Activated T-helper 9 cell treated with anti-CD3 and anti-CD28 coated beads, Interleukin-2, amount 50 U/mL, for 16 hours (primary cell): ENCODE measurements at places on chromosomes 12 and 14.

- no peak for DNase-seq
These were observed 15.1 kb upstream of the NEK9 start for GRCh38 chr14:75141967-75142366.

DNA sequence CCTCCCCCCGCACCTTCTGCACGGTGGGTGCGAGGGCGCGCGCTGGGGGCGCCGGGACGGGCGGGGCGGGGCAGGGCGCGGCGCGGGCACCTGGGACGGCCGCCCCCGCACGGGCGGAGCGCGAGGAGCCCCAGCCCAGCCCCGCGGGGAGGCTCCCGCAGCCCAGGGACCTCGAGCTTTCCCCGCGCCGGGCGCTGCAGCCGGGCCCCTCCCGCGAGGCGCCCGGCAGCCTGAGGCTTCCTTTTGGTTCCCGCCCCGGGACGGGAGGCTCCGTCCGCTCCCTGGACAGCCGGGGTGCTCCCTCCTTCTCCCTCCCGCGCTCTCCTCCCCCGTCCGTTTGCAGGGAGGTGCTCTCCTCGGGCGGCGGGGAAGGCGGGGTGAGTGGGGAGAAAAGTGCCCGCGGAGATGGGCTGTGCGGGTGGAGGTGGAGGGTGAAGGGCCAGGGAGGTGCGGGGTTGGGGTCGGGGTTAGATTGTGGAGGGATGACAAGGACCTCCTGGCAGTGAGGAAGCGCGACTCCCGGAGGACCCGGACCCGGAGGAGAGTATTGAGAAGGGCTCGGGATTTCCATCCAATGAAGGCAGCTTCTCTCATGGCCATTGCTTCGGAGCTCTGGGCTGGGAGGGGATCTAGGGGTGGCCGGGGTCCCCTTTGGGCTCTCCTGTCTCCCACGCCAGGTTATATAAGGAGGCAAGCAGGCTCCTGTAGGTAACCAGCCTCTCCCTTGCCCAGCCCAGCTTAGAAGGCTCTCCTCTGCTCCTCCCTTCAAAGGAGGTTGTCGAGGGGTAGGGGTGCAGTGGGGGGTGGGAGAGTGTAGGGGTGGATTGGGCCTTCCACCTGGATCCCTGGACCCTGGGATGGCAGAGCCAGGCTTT, 645 bp downstream of the JDP2 start:
- no peak for DNase-seq

DNA sequence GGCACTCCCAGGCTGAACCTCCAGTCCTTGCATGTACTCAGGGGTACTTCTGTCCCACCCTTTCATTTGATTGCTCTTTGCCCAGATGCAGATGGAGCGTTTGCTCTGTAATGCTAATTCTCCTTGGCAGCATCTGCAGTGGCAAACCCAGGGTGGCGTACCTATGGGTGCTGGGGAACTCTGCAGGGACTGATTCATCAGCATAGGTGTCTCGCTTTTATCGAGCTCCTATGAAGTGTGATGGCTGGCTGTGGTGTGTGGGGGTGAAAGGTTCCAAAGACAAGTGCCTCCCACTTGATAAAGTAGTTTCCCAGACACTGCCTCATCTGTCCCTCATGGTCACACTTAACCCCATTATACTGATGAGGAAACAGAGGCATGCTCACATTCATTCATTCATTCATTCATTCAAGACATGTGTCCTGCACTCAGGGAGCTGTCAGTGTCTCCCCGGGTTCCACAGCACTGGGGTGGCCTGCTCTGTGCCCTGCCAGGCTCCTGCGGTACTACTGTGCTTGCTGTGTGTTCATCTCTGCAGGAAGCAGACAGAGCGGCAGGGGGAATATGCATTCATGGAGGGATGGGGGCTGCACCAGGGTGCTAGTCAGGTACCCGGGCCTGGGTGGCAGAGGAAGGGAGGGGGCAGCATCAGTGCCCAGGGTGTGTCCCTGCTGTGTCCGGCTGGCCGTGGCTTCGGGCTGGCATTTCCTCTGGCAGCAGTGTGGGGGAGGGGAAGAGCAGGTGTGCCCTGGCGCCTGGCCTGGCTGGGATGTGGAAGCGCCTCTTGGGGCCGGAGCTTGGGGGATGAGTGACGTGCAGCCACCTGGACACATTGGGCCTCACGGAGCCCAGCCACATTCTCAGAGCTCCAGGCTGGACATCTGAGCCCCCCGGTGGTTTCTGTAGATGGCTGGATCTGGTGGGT, 110.9 kb downstream of the TSPAN9 start:
- no peak for DNase-seq

- DNase-seq = no peak
These were observed 8.4 kb downstream of the NIN start for GRCh38 chr14:50822501-50823042.

- DNase-seq = no peak
These were observed 1.1 kb downstream of the CKB start for GRCh38 chr14:103521438-103521950.

- DNase-seq = no peak
These were observed 60.8 kb upstream of the EVL start for GRCh38 chr14:100004392-100004791.

DNA sequence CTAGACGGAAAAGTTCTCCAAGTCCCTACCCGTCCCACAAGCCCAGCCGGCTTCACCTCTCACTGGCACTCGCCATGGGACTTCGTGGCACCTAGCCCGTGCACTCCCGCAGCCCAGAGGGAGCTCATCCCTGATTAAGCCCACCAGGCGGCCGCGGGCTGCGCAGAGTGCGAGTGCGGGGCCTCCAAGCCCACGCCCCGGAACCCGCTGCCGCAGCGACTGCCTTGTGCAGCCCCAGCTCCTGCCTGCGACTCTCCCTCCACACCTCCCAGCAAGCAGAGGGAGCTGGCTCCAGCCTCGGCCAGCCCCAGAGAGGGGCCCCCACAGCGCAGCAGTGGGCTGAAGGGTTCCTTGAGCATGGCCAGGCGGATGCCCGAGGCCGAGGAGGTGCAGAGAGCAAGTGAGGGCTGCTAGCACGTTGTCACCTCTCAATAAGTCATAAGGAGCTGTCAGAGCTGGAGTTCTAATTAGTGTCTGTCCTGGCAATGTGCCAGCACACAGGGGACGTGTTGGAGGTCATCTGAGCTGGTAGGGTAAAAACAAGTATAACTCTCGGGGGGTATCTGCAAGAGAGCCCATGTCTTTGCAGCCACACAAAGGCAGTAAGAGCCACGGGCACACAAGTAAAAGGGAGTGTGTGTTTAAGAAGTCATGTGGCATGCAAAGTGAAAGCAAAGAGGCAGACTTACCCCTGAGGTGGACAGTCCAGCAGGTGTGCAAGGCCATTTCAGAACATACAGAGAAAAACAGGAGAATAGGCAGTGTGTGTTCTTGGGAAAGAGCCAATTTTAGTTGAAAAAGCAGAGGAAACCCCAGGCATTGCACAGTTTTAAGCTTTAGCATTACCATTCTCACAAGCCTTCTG, 27.1 kb upstream of the TMTC2 start:
- no peak for DNase-seq

DNA sequence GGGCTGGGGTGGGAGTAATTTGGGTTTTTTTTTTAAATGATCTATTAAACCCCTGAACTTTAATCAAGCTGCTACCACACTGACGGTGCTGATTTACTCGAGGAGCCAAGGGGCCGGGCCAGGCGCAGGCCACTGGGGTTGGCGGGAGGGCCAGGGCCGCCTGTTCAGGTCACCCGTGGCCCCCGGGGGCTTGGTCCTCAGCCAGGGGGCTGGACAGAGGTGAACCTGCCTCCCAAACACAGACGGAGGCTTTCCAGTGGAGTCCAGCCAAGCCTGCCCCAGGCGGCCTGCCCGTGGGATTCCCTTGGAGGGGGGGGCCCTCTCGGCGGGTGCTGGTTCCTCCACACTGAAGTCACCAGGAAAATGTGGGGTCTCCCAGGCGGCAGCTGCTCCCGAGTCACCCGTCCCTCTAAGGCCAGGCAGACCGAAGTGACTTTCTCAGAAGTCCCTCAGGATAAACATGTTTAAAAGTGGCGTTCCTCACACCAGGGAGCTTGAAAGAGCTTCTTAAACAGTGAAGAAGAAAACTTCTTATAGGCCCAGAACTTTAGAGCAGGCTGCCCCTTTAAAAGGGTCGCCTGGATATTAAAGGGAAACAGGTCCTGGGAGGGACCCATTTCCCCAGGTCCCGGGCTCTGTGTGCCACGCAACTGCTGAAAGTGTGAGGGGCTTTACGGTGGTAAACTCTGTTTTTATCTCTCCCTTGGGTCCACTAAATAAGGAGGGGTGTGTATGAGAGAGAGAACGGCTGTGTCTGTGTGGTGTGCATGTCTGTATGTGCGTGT, 167.2 kb upstream of the GSC start:
- DNase-seq = no peak

DNA sequence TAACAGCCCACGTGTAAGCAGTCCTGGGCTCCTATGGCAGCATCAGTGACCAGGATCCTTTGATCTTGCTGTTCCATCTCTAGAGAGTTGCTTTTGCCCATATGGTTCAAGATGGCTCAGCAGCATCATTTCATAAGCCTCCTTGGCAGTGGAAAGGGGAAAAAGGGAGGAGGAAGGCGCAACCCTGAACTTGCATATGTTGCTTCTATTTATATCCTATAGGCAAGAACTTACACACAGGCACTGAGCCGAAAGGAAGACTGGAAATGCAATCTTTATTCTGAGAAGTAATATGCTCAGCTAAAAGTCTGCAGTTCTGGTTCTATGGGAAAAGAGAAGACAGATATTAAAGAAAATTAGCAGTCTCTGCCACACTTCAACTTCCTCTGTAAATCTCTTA, 167.7 kb upstream of the PLXNC1 start:
- no peak for DNase-seq

DNA sequence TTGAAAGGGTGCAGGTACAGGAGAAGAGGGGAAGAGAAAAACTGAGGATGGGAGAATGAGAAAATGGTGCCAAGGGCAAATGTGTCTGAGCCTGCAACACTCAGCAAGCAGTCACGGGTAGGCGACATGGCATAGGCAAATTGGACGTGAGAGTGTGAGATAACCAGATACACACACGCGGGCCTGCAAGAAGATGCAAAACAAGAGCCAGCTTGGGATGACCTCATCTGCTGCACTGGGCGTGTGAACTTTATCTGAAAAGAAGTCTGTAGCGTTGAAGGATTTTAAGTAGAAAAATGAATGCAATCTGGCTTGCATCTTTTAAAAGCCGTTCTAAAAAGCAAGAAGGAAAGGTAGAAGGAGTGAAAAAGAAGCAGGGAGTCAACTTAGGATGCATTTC, 160.4 kb downstream of the NTF3 start:
- no peak for DNase-seq

DNA sequence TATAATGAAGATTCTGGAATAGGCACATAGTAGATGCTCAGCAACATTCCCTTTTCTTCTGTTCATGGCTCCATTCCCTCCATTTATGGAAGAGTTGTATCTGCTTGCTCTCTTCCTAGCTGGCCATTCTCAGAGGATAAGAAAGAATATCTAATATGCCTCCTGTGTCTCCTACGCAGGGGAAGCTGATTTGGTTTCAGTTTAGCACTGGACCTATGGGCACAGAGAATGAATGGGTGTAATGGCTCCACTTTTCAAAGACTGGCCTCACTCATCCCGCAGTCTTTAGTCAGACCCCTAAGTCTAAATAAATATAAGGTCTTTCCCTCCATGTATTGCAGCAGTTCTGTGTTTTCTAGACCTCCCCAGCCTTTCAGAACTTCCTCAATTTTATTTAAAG, 2.0 kb downstream of the PKP2 start:
- DNase-seq = no peak

GRCh38 chr12:23906329-23906728, 43.1 kb downstream of the SOX5 start:
- no peak for DNase-seq

GRCh38 chr14:74348241-74348734, at the start of gene VRTN:
TSS of gene VRTN (plus strand) at chr14:74348471. CDS start at chr14:74356784, 8,313 bp downstream.
- no peak for DNase-seq

DNA sequence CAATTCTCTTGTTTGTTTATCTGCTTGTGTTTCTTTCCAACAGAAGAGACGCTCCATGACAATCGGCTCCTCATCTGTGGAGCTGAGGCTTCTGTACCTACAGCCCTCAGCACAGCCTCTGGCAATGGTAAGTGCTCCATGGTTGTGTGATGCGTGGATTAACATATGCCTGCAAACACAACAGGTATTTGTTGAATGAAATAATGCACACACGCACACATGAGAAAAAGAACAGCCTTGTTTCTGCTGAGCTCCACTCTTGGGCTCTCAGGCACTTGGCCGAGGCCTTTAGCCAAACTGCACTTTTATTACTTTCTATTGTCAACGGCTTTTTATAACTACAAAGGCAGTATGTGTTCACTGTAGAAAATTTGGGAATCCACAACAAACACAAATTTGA, 120.4 kb upstream of the TMCC3 start:
- DNase-seq = no peak

- DNase-seq = no peak
These were observed 79.9 kb upstream of the KCNA1 start for GRCh38 chr12:4829793-4830162.

DNA sequence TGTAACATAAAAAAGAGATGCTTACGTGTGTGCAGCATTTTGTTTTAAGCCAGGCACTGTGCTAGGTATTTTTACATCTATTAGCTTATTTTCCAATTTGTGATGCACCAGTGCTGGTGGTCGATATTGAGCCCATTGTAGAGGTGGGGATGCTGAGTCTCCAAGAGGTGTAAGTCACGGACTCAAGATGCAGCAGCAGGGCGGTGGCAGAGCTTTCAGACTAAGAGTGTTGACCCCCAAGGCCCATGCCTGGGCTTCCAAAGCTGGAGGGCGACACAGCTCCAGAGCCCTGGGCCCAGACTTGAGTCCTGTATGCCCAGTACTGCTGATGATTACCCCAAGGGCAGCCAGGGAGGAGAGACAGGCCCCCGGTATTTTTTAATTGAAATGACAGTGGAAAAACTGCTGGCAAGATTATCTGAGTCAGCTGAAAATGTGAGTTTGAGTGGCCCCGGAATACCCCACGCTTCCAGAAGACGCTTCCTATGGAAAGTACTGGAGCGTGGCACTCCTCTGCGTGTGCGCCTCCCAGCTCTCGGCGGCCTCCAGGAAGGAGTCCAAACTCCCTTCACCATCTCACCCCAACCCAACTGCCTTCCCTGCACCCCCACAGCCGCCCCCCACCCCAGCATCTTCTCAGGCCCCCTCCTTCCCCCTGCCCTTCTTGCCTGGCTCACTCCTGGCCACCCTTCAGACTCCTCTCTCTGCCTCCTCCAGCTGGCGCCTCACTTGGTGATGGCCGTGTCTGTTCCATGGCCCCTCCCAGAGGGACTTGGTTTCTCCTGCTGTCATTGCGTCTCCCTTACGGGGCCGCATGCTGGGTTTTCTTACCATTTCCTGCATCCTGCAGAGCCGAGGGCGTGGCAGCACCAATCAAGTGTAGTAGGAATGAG, 40.7 kb downstream of the ELK3 start:
- no peak for DNase-seq

GRCh38 chr14:69484444-69485314, at the start of gene PLEKHD1:
TSS of gene PLEKHD1 (plus strand) at chr14:69484728. CDS start at chr14:69484966, 238 bp downstream.
- no peak for DNase-seq

- no peak for DNase-seq
These were observed 22.5 kb downstream of the MAX start for GRCh38 chr14:65079768-65080167.

- DNase-seq = no peak
These were observed 162.7 kb upstream of the AMIGO2 start for GRCh38 chr12:47242426-47242825.

DNA sequence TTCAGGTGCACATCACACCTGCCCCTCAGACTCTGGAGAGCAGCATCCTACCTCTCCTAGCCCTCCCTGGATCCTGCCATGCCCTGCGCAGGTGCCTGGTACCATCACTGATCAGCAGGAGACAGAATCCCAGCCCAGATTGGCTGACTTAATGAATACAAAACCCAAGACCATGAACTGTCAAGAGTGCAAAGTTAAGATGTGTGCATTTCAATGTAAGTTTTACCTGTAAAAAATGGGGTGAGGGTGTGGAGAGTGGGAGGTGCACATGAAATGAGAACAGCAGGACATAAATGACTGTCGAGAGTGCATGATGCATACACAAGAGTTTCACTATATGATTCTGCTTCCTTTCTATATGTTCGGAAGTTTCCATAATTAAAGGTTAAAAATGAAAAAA, 57.9 kb upstream of the GPR68 start:
- DNase-seq = no peak
